ENCODE measurements at places on chromosomes 7 and 10.

- no peak for DNase-seq
These were observed 129.4 kb upstream of the ZNF746 start for GRCh38 chr7:149626972-149627371.

DNA sequence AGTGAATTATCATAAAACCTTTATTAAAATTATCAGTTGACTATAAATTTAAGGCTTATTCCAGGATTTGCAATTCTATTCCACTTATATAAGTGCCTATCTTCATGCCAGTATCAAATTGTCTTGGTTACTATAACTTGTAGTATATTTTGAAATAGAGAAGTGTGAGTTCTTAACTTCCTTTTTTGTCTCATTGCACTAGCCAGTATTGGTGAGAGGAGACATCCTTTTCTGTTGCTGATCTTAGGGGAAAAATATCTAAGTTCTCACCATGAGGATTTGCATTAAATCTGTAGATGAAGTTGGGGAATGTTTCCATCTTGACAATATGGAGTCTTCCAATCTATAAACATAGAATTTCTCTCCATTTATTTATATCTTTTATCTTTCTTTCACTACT lies 104.2 kb upstream of the MKI67 start:
- no peak for DNase-seq

DNA sequence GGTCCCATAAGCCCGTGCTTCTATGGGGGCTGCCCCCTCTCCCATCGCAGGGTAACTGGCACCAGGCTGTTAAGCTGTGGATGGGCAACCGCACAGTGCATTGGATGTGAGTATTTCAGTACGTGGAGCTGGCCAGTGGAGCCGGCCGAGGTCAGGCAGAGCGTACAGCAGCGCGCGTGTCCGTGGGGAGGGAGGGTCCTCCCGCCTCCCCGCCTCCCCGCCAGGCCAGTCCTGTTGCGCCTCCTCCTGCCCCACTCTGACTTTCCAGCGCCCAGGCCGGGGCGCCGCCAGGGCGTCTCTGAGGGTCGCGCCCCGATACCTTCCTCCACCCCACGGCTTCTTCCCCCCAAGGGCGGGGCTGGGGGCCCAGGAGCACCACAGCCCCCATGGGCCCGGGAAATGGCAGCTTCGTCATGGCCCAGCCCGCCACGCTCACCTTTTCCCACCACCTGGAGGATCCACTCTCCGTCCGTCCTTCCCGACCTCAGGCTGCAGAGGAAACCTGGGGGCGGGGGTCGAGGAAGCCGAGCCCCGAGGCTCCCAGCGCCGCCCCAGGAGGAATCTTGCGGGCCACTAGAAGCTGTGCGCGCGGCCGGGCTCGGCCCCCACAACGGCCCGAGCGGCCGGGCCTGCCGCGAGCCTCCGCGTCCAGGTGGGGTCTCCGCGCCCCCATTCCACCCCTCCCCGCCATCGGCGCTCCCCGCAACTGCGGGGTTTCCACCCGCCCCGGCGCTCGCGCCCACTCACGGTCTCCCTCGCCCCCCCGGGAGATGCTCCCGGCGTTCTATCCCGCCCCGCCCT lies 831 bp upstream of the PFKP start:
- no peak for DNase-seq

DNA sequence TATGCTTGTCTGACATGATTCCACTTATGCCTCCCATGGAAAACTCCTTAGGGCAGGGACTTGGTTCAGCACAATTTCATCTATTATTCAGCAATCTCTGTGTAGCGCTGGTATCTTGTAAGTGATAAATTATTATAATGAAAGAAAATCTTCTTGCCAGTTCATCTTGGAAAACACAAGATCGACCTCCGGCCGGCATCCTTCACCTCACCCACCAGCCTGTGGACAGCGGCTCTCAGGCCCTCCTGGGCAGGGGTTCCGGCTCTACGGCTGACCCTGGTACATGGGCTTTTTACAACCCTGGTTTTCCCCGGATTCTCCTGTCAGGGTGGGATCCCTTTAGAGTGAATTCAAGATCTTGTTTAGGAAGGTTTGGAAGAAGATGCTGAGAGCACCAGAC lies 145.6 kb downstream of the ADARB2 start:
- no peak for DNase-seq

GRCh38 chr7:38831259-38831996 lies 77.6 kb downstream of the VPS41 start:
- DNase-seq: no peak

- DNase-seq: no peak
These were observed 57.0 kb downstream of the CC2D2B start for GRCh38 chr10:95964756-95965155.

- DNase-seq: no peak
These were observed 2.9 kb downstream of the SH2D4B start for GRCh38 chr10:80540618-80540980.

DNA sequence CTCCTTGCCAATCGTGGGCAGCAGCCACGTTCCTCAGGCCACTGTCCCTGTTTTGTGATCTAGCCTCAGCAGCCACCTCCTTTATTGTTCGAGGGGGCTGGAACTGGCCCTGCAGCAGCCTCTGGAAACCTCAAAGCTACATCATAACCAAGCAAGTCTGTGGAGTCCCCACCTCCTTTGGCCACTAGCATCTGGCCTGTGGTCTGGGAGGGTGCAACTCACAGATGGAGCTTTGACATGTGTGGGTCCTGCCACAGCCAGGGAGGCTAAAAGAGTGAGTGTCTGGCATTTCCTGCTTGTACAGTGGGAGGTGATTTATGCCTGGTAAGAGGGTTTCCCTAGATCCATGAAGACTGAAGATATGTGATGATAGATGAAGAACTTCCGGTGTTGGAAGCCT lies 32.3 kb upstream of the NUB1 start:
- no peak for DNase-seq

GRCh38 chr10:71294091-71294561 lies 24.9 kb upstream of the SLC29A3 start:
- DNase-seq: no peak

GRCh38 chr10:72175149-72175548 lies 40.7 kb upstream of the ANAPC16 start:
- DNase-seq: no peak

Data from iPS DF 6.9 (cell line).